ENCODE measurements at places on chromosomes 2 and 18.

- no peak for DNase-seq
These were observed 25.4 kb downstream of the ACADL start for GRCh38 chr2:210199854-210200253.

DNA sequence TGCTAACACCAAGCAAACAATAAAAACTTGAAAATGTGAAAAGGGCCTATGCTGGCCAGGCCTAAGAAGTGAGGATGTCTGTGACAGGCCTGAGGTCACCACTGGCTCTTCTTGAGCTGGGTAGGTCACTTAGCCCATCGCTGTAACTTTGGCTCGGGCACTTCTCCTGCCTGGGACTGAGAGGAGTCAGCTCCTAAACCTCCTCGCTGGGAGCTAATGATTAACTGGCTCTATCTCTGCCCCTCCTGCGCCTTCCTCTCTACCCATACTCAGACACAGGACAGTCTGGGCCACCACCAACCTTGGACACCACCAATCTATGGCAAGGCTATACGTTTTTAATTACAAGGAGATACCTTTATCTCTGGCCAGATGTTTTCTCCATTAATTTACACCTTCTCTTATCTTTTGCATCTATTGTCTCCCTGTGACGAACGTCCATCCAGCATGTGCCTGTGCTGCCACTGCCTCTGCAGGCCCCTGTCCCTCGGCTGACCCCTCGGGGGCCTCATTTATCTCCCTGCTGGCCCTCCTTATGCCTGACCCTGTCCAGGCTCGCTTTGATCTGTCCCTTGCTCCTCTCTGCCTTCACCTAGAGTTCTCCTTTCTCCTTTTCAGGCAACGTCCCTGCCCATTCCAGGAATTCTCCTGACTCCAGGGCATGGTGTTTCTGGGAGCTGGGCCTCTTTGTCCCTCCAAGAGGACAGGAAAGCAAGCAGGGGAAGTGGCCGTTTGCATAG is 149.1 kb upstream of the GATA6 start:
- DNase-seq, result no peak

GRCh38 chr18:67362906-67363305 is 153.6 kb downstream of the DSEL start:
- peak; percentile 51 for DNase-seq

GRCh38 chr2:140998017-140998416 is 1132.8 kb downstream of the LRP1B start:
- DNase-seq, result peak; percentile 23

GRCh38 chr18:59907660-59908059 is 7.9 kb downstream of the PMAIP1 start:
- DNase-seq, result no peak

GRCh38 chr18:59932401-59932800 is 32.6 kb downstream of the PMAIP1 start:
- DNase-seq, result no peak

GRCh38 chr2:85560812-85561279 is 447 bp downstream of the GGCX start:
- DNase-seq, result no peak

- peak; percentile 82 for DNase-seq
These were observed 88.4 kb downstream of the BCL2L11 start for GRCh38 chr2:111209045-111209514.

GRCh38 chr2:50018921-50019320 is 864.6 kb upstream of the FSHR start:
- peak; percentile 20 for DNase-seq

GRCh38 chr2:239055756-239056493 is 208.0 kb downstream of the TWIST2 start:
- no peak for DNase-seq

- no peak for DNase-seq
These were observed 146.7 kb downstream of the EHBP1 start for GRCh38 chr2:62852254-62852653.

DNA sequence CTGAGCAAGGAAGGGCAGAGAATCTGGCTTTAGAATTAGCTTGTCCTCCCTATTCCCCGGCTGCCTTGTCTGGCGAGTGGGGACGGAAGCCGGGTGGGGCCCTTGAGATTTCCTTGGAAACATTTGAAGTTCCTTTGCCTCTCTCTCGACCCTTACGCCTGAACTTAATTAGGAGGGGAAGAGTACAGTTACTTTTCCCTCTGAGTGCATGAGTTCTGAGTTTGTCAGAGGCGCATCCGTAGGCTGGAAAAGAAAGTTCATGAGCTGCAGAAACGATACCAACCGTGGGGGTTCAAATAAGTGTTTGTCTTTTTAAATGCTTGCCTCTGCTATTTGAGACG is 468 bp downstream of the PIKFYVE start:
- no peak for DNase-seq

DNA sequence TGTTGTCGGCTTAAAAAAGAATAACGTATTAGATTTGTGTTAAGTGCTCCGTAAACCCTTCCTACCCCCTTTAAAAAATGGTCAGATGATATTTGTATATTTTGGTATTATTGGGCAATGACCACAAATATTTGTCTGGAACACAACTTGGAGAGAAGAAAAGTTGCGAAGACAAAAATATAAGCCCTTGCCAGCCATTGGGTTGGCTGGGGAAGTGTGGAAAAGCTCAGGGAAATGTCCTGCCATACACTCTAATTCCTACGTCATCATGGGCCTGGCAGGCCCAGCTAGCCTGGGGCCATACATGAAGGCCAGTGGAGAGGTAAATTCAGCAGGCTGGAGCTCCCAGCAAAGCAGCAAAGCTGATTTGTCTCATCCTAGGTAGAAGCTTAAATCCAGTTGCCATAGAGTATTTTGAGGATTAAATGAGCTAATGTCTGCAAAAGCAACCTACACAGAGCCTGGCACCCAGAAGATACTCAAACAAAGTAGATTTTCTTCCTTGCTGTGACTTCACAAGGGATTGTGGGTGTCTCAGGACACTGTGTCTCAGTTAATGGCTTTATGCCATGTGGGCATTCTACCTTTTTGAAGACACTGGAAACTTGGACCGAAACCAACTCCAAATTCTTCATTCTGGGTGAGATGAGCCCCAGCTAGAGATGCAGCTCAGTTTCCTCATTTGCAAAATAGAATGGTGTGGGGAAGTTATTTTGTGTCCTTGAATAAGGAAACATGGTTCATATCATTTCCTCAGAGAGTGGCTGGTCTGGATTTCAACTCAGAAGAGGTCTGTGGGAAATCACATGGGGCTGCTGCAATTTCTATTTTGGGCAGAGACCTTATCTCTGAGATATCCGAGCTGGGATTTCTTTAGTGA is 87.9 kb upstream of the MAP4K3 start:
- no peak for DNase-seq

GRCh38 chr2:226154610-226155009 is 645.0 kb downstream of the IRS1 start:
- no peak for DNase-seq
